Stimulated activated CD8-positive, alpha-beta memory T cell treated with anti-CD3 and anti-CD28 coated beads, Interleukin-7, amount 100 ng/mL, for 48 hours (primary cell): ENCODE measurements at places on chromosomes 7 and 10.
A peak's percentile ranks its signal among the peaks of the same experiment; 100 is the strongest.

- DNase-seq = no peak
Measured at GRCh38 chr7:76187272-76187671, 14.4 kb upstream of the SRRM3 start.

DNA sequence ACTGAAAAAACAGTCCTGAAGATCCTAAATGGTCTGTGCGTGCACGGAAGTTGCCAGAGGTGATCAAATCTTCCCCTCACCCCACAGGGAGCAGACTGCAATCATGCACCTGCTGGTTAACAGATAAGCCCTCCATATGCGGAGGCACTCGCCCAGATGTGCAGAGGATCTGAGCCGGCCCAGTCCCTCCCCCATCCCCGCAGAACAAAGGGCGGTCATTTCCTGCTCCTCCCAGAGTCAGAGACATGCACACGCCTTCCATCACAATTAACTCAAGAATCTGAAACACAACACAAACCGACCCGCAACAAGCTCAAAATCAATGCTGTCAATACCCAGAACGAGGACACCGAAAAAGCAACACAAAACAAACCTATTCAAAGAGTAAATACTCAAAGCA is 24.2 kb downstream of the CRTAC1 start:
- DNase-seq = no peak

DNA sequence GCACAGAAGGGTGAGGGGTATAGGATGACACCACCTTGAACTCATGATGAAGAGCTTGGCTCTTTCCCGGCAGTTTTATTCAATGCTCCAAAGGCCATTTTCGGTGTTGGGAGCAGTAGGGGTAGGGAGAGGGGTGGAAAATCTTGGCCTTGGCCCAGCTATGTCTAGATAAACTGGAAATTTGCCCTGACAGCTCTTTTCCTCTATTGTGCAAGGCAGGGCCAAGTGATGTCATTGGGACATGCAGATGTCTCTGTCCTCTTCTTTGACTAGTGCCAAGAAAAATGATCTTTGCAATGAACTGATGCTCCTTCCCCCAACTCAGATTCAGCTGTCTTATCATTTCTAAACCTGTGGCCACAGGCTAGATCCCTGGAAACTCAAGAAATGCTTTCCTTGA is 27.7 kb upstream of the PRKCQ start:
- no peak for DNase-seq

DNA sequence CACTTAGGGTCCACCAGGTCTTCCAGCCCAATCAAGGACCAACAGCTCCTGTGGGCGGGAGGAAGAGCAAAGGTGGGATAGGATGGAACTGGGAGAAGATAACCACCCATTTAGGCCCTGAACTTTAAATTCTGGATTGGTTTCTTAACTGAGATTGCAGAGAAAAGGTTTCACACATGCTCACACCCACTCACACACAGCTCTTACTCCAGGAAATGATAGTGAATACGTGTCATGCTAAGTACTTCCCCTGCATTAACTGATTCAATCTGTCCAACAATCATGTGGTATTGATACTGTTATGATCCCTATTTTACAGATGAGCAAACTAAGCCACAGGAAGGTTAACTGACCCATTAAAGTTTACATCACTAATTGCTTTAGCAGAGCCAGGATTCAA is 4.6 kb upstream of the CYP3A4 start:
- DNase-seq = no peak

GRCh38 chr7:157513682-157514081 is 176.9 kb downstream of the DNAJB6 start:
- no peak for DNase-seq

GRCh38 chr7:106999023-106999422 is 45.5 kb upstream of the PRKAR2B start:
- no peak for DNase-seq

DNA sequence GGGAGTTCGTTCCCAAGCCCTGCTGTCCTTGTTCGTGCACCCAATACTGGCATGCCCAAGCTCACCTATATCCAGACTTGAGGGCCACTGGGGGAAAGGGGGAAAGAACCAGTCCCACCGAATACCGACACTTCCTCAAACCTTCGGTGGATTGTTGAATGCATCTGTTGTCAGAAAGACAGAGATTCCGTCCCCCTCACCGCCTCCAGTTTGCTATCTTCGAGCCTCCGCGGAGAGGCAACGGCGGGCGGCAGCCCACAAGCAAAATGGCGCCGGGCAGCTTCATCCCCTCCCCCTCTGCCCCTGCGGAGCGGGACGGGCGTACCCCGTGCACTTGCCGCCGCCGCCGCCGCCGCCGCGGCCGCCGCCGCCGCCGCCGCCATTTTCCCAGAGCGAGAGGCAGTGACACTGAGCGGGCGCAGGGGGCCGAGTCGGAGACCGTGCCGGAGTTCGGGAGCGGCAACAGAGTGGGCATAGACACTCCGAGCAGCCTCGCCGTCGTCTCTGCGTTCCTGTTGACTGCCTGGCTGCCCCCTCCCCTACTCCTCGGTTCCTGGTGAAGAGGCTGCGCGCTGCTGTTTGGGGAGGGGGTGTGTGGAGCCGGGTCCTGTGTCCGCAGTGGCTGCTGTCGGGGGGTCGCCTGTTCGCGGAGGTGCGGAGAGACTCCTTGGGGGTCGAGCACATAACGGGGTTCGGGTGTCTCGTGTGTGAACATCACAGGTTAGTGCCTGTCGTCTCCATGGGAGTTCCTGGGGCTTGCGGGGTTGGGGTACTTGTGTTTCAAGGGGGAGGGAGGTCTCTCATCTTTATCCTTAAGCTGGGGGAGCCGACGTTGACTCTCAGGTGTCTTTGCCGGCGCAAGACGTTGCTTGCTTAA is at the start of gene KMT2E:
TSS of gene KMT2E (plus strand) at position 390 of the 877 bp plus-strand sequence. CDS start 26,748 bp downstream, outside the sequence.
- peak; percentile 82 for DNase-seq

DNA sequence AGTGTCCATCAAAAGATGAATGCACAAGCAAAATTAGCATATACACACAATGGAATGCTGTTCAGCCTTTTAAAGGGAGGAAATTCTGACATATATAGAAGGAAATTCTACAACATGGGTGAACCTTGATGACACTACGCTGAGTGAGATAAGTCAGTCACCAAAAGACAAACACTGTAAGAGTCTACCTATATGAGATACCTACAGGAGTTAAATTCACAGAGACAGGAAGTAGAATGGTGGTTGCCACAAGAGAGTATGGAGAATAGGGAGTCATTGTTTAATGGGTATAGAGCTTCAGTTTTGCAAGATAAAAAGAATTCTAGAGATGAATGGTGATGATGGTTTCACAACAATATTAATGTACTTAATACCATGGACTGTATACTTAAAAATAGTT is 51.8 kb downstream of the HERC4 start:
- DNase-seq = no peak

GRCh38 chr7:128115821-128116723 is 84.8 kb upstream of the LRRC4 start:
- DNase-seq = no peak

DNA sequence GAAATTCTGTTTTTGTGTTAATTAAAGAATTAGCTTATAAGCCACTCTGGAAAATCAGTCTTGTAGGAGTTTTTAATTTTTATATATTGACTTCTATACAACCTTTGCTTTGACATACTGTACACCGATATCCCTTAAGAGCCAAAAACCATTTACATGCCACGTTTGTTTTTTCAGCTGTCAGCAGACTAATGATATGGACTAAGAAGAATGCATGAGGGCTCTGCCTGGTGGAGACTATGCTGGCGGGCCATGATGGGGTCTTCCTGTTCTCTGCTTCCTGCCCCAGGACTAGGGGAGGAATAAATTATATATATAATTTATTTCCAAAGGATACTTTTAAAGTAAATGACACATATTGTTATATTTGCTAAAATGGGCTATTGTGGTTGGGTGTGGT is 96.3 kb downstream of the CDK14 start:
- no peak for DNase-seq

DNA sequence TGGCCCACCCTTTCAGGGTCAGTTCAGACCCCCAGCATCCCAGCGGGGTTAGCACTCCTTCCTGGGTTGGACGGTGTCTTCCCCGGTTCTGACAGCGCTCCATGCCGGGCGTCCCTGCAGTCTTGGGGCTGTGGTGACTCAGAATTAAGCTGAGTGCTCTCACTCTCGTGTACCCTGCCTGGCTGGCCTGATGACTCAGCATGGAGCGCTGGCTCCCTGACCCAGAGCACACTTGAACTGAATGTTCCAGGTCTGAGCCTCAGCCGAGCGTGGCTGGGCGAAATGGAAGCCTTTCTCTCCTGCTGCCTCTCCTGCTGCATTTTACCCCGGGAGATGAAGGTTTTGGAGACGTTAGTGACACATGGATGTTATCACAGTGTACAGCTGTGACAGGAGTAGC is 7.1 kb downstream of the BAG3 start:
- no peak for DNase-seq

DNA sequence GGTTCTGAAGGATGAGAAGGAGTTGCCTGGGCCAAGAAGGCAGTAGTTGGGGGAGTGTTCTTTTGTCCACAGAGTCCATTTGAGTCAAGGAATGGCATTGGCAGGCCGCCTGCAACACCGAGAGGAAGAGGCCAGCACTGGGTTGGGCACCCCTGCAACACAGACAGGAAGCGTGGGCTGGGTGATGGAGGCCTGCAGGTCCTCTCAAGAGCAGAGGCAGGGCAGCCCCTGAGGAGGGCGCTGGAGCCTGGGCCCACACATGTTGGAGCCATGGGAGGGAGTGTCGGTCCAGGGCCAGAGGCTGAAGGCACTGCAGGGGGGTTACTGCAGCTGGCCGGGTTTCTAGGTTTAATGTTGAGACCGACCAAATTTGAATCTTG is 137.3 kb downstream of the PTPN20 start:
- DNase-seq = no peak

GRCh38 chr10:37992083-37992482 is 15.6 kb upstream of the ZNF25 start:
- DNase-seq = no peak

- DNase-seq = no peak
Measured at GRCh38 chr7:12861070-12861469, 173.6 kb downstream of the ARL4A start.

DNA sequence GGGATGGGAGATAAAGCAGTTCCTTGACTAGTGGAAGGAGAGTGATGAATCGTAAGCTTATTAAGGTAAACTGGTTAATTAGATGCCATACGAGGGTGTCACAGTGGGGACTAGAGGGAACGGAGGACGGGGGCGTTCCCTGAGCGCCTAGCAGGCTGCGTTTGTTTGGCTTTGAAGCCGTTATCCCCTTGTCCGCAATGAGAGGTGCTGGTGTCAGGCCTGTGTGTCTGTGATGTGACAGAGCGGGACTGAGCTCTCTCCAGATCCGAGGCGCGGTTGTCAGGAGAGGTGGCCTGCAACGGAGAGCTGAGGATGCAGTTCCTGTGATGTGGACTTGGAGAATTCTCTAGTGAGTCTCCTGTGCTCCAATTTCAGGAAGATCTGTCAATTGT is 60.0 kb upstream of the PRPS1L1 start:
- no peak for DNase-seq

GRCh38 chr7:18754766-18755165 is 259.2 kb downstream of the HDAC9 start:
- no peak for DNase-seq

GRCh38 chr7:141071855-141072547 is 1.9 kb upstream of the TMEM178B start:
- DNase-seq = no peak

DNA sequence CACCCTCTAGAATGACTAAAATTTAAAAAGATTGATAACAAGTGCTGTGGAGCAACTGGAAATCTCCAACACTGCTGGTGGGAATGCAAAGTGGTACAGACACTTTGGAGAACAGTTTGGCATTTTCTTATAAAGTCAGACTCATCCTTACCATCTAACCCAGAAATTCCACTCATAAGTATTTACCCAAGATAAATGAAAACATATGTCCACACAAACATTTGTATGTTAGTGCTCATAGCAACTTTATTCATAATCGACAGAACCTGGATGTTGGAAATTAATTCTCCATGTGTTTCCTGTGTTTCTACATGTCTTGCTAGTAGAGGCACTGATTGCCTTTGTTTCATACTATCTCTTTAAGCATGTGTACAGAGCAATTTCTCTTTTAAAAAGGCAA is 282.4 kb downstream of the AHR start:
- no peak for DNase-seq

DNA sequence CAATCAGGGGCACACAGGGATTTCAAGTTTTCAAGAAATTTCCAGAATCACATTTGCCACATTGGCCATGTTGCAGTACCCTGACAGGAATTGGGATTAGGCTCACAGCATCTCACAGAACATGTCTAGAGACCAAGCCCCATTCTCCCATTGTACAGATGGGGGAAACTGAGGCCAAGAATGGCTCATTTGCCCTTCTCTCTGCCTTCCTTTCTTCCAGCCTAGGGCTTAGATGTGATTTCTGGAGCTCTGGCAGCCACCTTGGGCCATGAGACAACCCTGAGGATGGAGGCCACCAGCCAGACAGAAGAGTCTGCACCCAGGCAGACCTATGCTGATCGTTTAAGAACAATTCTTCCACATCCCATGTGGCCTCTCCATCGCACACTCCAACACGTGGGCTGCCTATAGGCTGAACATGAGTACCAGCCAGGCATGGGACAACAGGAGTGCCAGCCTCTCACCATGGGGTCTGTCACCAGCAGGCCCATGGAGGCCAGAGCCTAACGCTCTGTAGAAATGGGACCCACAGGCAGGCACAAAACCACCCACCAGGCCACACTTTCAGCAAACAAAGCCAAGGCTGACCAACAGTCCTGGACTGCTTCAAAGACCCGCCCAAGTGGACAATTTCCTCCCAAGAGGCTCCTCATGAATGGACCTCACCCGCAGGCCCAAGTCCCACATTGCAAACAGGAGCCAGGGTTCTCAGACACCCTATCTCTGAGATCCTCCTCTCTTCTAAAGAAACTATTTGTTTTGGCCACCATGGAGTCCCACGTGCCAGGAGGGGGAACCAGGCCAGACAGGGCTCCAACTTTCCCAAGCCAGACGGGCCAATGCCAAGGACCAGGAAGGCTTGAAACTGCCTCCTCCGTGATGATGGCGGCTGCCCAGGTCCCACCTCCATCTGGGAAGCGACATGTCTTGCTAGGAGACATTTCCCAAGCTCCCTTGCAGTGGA is 20.7 kb downstream of the PDGFA start:
- no peak for DNase-seq

GRCh38 chr7:27364344-27364758 is 121.7 kb downstream of the EVX1 start:
- DNase-seq = no peak

- DNase-seq = no peak
Measured at GRCh38 chr7:111987115-111987826, 218.9 kb downstream of the DOCK4 start.

DNA sequence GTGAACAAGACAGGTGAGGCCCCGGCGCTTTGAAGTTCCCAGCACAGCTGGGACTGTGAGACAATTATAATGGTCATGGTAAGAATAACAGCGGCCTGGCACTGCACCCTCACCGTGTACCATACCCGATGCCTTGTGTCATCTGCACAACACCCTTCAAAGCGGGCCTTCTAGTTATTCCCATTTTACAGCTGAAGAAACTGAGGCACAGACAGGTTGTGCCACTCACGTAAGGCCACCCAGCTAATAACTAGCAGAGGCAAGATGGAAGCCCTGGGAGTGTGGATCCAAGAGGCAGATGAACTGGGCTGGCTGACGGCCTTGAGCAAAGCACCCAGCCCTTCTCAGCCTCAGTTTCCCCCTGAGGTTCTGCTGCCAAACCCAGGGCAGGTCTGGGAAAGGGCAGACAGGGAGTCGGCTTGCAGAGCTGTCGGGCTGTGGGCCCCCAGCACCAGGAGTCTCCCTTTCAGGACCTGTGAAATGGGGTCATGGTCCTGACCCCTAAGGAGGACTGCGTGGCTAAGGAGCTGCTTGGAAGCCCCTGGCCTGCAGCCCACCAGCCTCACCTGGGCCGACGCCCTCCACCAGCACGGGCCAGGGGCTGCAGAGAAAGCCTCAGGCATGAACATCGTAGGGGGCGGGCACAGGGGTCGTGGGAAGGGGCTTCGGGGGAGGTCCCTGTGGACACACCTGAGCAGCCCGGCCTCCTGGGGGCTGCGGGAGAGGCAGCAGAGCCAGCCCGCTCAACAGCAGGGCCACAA is 15.3 kb upstream of the LFNG start:
- no peak for DNase-seq
